ENCODE measurements at places on chromosomes 3 and 15. TPM values are rescaled to one million over a fixed set of nuclear protein-coding genes. Genes with fewer than 3 reads are reported as not detected.
A peak's percentile ranks its signal among the peaks of the same experiment; 100 is the strongest.

DNA sequence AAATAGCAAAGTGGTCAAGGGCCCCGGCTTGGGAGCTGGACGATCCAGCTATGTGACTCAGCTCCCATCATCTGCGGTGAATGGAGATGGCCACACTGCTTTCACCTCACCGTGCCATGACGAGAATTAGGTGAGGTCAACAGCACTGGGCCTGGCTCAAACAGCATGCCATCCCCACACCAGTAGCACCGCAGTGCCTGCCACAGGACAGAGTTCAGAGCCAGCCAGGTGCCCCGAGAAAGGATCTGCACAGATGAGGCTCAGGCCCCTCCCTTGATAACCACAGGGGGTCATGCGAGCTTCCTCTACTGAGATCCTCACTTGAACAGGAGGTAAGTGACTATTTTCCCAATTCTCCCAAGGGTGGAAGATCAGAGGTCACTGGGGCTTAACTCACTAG, 29.4 kb downstream of the ZXDC start:
- peak; percentile 36 for DNase-seq

DNA sequence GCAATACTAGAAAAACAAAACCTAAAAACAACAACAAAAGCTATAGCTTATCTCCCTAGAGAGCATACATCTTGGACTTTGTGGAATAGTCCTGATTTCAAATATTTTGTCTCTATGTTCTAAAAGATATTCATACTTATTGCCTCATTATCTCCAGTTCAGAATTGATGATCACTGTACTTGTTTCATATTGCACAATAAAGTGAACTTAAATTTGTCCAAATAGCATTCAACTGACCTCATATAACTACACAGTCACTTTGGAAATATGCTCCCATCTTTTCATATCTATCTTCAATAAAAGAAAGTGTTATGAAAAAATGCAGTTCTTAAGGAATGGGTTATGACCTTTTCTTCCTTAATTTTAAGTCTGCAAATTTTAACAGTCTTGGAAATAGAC, 228.6 kb upstream of the CMC1 start:
- no peak for DNase-seq

- no peak for DNase-seq
Measured at GRCh38 chr3:84946240-84946639, 12.5 kb upstream of the CADM2 start.

GRCh38 chr3:124878561-124879336, 8.4 kb downstream of the ITGB5 start:
- DNase-seq, result no peak

DNA sequence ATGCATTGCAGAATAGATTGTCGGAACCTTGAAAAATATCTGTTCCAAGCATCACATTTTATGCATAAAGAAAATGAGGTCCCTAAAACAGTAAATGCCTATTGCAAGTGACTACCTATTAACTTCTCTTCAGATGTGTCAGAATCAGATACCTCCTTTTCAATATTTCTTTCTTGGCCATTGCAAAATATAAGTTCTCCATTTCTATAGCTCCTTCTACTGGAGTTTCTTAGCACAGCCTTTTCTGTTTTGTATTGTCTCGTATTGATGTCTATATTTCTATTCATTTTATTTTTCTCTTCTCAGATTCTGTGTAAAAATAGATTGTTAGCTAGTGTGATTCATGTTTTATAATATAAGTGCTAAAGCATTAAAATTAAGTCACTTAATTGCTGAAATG, 63.4 kb downstream of the PPARG start:
- DNase-seq, result no peak

DNA sequence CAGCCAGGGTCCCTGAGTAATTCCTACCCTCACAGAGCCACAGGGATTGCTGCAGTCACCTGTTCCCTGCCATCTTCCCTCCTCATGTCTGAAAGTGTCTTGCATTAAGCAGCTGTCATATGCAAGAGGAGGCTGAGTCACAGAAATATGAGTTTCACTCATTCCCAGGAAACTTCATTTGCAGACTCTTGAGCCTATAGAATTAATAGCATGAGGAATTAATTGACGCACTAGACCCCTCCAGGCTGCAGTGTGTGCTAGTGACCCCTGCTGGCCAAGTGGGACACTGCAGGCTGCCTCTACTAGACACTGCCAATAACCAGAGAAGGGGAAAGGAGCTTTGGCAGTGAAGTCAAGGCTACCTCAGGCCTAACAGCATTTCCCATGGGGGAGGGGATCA, 50.6 kb upstream of the SLC6A1 start:
- peak; percentile 60 for DNase-seq

STARD5 gene
- polyA plus RNA-seq, result 10.4 TPM

NECTIN3 gene
- 0.43 TPM for polyA plus RNA-seq

- no peak for DNase-seq
Measured at GRCh38 chr15:71476823-71477222, 333.5 kb upstream of the NR2E3 start.

TPRG1 gene
- 0.29 TPM for polyA plus RNA-seq

ZBED2 gene
- polyA plus RNA-seq, result 0.80 TPM

GRIP2 gene
- 2.5 TPM for polyA plus RNA-seq

TAGLN3 gene
- polyA plus RNA-seq, result not detected

DNA sequence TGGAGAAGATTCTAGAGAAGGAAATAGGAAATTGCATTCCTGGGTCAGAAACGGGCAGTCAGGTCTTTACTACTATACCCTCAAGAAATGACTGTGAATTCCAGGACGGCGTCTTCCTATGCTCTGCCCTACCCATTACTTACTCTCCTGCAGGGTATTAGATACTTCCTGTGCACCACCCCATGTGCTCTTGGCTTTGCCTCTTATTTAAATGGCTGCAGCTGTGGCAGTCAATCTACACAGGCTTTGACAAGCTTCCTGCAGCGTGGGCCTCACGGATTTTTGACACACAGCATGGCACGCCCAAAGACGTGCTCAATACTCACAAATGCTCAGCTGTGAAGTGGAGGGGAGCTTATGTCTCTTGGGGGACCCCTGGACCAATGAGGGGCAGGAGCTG, 206.1 kb downstream of the SV2B start:
- no peak for DNase-seq

- no peak for DNase-seq
Measured at GRCh38 chr15:43293432-43293831, 26.7 kb upstream of the TGM5 start.

DNA sequence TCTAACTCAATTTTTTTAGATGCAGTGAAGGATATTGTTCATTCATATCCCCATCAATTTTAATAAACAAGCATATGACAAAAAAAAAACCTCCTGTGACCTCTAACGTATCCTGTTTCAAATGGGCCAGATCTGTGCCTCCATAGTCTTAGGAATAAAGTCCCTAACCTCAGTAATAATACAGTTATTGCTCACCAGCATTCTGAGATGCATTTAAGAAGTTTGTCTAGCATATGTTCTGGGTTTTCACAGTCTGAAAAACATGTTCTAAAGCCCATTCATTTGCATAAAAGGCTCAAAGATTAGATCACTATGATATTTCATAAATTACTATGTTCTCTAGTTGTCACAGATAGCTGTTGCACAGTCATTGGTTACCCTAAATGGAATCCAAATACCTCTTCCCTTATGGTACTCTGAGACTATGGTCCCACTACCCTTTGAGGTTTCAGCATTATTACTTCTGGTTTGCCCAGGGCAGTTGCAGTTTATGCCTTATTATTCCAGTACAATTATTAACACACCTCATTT, 190.1 kb downstream of the ZIC4 start:
- DNase-seq, result no peak

DNA sequence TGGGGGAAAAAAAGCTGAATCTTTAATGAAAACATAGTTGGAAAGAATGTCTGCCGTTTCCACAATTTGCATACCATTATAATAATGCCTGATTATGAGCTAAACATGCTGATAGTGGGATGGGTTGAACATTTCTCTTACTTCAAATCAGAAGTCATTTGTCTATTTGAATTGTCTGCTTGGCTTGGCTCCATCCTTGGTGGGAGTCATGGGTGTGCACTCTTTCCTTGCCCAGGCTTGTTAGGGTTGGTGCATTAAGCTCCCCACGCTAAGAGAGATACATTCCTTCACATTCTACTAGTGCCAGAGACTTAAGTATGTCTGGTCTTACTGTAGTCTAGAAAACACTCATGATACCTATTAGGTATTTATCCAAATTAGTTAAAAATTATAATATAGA, 121.4 kb upstream of the RARB start:
- DNase-seq, result no peak

PLEKHO2 gene
- 33.9 TPM for polyA plus RNA-seq

All from spleen (tissue), 13 donors.